ENCODE measurements at places on chromosomes 7 and 10.

DNA sequence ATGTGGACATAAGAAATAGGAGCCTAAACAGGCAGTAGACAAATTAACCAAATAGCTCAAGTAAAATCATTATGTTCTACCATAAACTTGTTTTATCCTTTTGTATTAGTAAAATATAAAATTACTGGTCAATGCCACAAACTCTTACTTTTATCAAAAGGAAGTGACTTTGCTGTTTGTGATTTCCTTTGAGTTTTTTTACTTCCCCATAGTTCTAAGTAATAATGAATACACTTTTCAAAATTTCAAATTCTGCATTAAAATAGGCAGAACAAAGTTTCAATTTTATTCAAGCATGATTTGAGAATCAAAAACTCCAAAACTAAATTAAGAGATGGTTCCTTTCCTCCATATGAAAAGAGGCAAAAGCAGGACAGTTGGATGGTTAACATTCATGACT lies 139.7 kb upstream of the ABCB5 start:
- no peak for DNase-seq

DNA sequence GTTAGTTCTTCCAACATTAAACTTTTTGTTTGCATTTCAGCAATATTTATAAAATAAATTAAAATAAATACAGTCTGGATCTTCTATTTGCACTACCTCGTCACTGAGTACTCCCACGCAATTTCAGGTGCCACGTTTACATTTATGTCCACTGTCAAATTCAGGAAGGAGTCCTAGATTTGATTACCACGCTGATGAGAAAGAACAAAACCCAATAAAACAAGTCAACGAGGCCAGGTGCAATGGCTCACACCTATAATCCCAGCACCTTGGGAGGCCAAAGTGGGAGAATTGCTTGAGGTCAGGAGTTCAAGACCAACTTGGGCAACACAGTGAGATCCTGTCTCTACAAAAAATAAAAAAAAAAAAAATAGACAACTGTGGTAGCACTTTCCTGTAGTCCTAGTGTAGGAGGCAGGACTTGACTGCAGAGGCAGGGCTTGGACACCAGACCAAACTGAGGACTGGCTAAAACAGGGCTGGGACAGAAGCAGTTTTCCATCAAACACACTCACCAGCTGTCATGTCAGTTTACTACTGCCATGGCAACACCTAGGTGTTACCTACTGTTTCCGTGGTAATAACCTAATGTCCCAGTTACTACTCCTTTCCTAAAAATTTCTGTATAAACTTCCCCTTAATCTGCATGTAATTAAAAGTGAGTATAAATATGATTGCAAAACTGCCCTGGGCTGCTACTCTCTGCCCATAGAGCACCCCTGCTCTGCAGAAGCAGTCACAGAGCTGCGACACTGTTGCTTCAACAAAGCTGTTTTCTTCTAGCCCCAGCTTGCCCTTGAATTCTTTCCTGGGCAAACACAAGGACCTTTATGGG lies 341.7 kb downstream of the PARD3 start:
- no peak for DNase-seq

DNA sequence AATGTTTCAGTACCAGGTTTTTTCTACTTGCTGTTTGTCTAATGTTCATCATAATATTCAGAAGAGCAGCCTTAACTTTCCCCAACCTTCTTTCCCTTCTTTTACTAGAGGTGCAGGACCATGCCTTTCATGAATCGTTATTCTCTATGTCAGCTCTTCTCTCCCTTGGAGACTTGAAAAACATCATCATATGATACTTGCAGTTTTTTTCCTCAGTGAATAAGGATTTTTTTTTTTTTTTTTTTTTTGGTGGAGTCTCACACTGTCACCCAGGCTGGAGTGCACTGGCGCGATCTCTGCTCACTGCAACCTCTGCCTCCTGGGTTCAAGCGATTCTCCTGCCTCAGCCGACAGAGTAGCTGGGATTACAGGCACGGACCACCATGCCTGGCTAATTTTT lies 30.1 kb downstream of the SMNDC1 start:
- no peak for DNase-seq

DNA sequence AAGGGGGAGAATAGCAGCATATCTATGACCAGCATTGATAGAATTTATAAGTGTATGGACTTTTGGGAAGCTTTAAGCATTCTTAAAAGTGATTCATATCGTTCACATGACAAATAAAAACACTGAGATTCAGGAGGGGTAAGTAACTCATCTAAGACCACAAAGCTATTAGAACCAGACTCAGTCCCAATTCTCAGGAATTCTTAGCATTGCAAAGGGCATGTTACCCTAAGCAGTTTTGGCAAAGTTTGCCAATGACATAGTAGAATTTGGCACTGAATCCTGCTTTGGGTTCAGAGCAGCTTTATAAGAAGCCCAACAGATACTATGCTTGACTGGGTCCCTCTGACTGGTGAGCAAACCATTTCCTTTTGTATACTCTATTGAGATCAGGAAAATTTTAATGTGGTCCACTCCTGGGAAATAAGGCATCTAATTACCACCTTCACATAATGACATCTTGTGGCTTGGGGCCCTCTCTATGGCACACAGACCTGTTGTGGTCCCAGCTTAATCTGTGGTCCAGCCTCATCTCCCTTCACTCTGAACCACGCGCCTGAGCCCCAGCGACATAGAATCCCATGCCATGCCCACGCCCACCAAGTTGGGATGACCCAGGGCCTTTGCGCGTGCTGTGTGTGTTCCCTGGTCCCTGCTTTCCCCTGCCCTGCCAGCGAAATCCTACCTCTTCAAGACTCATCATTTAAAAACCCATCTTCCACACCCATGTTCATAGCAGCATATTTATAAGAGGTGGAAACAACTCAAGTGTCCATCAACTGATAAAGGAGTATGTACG lies 37.5 kb upstream of the DOCK1 start:
- DNase-seq, result no peak

GRCh38 chr10:128894641-128895040 lies 572.4 kb upstream of the MGMT start:
- DNase-seq, result no peak

DNA sequence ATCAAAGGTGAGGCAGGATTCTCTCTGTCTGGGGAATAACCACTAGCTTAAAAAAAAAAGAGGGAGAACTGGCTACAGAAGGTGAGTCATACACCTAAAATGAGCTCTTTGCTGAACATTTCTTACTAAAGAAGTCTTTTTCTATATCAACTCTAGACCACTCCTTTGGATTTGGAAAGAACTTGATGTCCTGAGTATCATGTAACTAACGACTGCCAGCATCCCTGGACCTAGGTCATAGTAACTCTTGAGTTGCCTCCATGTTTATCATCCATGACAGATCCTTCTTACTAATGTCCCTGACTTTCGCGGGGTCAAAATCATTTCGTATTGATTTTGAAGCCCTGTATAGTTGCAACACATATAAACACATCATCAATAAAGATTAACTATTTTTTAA lies 89.1 kb downstream of the CNOT4 start:
- DNase-seq, result no peak

- no peak for DNase-seq
Observed at GRCh38 chr7:156376317-156376716, 264.3 kb upstream of the RNF32 start.

GRCh38 chr7:130242198-130243014 lies 24.3 kb upstream of the CPA2 start:
- peak; percentile 72 for DNase-seq

- no peak for DNase-seq
Observed at GRCh38 chr10:34333513-34333912, 481.6 kb downstream of the PARD3 start.

- no peak for DNase-seq
Observed at GRCh38 chr7:69358163-69358821, 240.0 kb upstream of the AUTS2 start.

GRCh38 chr10:113751181-113751732 lies at the start of gene PLEKHS1:
TSS of gene PLEKHS1 (plus strand) at chr10:113751682. CDS start at chr10:113755278, 3,596 bp downstream.
- DNase-seq, result no peak

GRCh38 chr10:97724341-97724941 lies 10.9 kb downstream of the MARVELD1 start:
- DNase-seq, result no peak

- DNase-seq, result no peak
Observed at GRCh38 chr7:100991631-100992030, 22.3 kb downstream of the MUC12 start.

GRCh38 chr7:15650787-15651186 lies 35.7 kb downstream of the MEOX2 start:
- no peak for DNase-seq

- no peak for DNase-seq
Observed at GRCh38 chr10:82267014-82267413, 392.0 kb downstream of the NRG3 start.

DNA sequence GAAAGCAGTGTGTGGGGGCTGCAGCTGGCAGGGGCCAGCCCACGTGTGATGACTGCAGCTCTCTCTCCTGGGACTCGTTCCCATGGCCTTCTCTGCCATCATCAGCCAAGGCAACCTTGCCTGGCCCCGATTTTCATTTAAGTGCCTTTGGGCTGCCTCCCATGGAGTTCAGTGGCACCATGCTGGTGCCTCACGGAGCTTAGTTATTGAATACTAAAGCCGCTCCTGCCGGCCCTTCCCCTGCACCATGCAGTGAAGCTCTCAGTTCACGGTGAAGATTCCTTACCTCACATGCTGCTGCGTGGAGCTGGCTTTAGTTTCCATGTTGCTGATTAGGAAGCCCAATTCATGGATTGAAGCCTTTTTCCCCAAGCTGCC lies 141.5 kb upstream of the EEPD1 start:
- DNase-seq, result no peak

DNA sequence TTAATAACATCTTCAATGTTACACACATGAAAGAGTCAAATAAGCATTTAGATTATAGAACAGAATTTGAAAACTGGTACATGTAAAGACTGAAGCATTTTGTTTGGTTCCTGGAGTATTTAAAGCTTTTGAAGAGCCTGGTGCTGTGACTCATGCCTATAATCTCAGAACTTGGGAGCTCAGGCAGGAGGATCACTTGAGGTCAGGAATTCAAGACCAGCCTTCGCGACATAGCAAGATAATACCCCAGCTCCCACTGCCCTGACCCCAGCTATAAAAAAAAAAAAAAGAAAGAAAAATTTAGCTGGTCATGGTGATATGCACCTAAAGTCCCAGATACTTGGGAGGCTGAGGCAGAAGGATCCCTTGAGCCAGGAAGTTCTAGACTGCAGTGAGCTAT lies 87.8 kb downstream of the HDAC9 start:
- no peak for DNase-seq

DNA sequence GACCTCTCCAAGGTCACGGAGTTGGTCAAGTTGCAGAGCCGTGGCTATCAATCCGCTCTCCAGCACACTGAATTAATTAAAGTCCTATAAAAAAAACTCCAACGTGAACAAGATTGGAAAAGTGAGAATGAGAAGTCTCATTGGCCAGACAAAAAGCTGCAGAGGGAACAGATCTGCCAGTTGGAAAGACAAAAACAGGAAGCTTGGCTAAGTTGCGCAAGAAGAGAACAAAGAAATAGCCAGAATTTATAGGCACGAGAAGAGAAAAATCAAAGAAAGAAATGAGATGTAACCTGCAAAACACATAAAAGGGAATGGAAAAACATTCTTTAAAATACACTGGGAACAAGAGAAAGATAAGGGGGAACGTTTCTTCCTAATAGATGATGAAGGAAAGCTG lies 45.7 kb upstream of the CRTAC1 start:
- DNase-seq, result no peak

DNA sequence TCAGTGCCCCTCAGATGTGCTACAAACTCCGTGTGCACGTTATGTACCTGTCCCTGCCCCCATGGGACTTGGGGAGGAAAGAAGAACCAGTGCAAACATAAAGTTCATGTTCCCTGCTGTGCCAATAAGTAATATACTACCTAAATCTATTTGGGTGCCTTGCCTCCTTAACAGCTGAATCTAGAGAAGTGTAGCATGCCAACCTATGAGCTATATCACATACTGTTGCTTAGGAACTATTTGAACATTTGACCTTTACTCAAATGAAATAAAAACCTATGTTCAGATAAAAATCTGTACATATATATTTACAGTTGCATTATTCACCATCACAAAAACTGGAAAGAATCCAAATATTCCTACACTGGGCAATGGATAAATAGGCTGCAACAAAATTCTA lies 9.8 kb downstream of the POT1 start:
- no peak for DNase-seq

DNA sequence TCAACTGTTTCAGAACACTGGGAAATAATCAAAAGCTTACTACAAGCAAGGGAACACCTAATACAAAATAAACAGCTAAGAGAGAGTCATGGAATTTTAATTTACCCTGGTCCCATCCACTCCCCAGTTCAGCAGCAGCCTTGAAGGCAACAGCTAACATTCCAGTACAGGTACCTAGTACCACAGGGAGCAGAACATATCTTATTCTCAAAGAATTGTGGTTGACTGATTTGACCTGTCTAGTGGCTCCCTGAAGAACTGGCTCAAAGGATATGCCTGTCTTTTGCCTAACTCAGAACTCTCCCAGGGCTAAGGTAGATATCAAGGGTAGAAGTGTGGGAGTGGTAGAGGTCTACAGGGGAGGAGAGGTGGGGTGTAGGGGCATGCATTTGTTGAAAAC lies 32.3 kb downstream of the SMURF1 start:
- no peak for DNase-seq

DNA sequence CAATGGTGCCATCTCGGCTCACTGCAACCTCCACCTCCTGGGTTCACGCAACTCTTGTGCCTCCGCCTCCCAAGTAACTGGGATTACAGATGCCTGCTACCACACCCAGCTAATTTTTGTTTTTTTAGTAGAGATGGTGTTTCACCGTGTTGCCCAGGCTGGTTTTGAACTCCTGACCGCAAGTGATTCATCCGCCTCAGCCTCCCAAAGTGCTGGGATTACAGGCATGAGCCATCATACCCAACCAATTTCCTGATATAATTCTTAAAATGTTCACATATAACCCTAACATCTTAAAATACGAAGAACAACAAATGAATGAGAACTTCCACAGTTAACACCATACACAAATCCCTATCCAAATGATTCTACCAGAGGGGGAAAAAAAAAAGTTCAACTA lies 31.2 kb downstream of the BAIAP2L1 start:
- no peak for DNase-seq

- no peak for DNase-seq
Observed at GRCh38 chr7:127417346-127417745, 24.8 kb upstream of the ZNF800 start.

DNA sequence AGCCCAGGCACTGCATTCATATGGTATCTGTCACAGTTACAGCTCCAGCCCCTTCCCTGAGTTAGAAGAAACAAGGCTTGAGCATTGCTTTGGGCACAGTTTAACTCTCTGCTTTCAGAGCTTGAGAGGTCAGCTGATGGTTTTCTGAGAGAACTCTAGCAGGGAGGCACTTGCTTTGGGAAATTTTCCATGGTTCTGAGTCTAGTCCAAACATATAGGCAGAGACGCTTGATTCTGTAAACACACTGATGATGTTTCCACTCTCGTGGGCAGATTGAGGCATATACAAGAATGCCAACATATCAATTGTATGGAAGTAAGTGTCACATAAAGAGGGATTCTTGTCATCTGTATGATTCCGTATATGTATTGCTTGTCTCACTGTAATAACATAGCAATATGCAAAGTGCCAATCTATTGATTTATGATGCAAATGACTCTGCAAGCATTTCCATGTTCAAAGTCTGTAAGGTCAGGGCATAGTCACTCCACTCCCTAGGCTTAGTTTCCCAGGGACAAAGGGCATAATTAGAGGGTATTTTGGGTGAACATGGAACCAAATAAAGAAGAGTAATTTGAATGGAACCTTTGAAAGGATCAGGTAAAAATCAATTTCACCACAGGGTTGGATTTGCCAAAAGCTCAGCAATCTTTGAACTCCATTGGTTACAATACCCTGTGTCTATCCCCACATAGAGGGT lies 239.0 kb downstream of the INHBA start:
- DNase-seq, result no peak
